ELR (cell line): ENCODE measurements at places on chromosomes 12 and 14.

DNA sequence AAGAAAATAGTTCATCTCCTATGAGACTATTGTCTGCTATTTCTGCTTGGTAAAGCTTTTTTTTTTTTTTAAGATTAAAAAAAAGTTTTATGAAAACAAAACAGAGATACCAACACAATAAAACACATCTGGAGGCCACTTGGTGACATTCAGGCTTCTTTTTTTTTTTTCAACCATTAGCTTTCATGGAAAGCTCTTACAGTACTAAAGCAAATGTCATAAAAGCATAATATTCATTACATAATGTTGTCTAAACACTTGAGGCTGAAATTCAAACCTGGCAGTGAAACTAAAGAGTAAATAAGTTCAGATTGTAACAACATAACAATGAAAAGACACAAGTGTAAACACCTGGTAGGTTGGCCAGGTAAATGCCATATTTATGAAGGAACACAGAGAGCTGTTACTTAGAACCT lies 14.7 kb downstream of the PRICKLE1 start:
- DNase-seq, result no peak

DNA sequence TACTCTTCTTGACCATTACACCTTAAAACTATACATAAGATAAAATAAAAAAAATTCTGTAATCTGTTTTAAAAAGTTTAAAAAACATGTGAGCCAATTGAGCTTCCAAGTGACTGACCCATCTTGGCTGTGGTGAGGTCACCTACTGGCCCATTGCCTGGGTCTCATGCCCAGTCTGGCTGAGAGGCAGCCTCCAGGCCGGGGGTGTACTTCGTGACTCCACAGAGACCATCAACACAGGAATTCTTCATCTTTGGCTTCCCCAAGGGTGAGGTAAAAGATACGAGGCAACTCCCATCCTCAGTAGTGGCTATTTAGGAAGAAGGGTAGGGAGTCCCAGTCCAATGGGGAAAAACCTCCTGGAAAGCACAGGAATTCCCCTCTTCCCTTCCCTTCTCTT lies 113.2 kb downstream of the APAF1 start:
- no peak for DNase-seq

GRCh38 chr12:132279184-132279889 lies 50.1 kb downstream of the GALNT9 start:
- DNase-seq, result no peak

DNA sequence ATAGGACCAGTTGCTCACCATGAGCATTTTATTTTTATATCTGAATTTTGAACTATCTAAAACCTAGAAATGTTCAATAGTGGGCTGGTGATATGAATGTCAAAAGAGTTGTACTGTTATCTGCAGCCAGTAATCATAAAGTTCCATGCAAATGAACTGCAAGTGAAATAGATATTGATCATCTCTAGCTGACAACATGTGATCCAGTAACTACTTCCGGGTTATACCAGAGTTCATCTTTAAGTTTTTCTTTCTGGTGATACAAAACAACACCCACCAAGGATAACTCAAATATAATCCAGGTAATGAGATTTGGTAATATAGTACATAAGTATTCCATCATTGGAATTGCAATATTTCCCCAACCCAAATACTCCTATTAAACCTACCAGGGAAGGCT lies 4.1 kb downstream of the IL26 start:
- no peak for DNase-seq

- no peak for DNase-seq
Measured at GRCh38 chr12:2177751-2178150, 125.0 kb downstream of the CACNA1C start.

DNA sequence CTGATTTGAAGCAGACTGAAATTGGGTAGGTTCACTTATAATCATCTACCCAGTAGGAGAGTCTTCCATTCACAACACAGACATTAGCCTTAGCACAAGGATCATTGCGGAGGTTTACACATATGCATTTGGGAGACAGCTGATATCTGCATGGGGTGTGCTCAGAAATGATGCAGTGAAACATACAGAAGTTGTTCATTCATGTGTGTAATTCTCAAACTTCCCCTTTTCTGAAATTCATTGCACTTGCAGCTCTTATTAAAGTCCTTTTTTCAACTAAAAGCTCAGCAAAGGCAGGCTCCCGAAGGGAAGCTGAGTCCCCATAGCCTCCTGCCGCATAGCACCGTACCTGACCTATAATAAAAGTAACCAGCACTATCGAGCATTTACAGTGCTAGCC lies 218.3 kb upstream of the CRY1 start:
- DNase-seq, result no peak

DNA sequence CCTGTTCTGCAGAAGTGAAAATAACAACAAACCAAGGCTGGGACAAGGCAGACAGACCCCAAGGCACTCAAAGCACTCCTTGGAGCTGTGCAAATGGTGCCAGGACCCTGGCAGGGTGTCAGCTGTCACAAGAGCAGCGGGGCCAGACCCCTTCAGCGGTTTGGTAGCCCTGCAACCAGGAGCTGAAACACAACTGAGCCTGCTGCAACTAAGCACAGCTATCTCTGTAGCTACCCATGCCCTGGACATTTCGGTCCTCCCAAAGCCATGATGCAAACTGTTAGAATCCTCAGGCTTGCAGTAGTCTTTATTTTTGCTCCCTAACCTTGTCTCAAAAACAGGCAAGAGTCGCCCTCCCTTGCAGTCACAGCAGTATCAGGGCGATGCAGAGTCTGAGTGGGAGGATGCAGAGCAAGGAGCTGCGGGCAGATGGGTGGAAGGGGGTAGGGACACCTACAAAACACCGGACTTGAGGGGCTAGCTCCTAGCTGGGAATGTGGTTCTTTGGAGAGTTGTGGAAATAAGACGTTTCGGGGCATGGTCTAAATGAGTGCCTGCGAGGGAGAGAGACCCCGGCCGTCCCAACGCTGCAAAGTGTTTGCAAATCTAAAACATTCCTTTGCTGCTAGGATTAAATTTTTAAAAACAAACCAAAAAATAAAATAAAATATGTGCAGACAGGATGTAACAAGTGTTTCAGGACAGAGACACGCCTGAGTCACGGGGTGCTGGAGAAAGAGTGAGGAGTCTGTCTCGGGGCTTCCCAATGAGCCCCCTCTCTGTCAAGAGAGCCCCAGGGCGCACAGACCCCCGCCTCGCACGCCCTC lies 1.0 kb downstream of the NUAK1 start:
- peak; percentile 45 for DNase-seq

GRCh38 chr12:27272373-27273028 lies 28.4 kb downstream of the STK38L start:
- no peak for DNase-seq

DNA sequence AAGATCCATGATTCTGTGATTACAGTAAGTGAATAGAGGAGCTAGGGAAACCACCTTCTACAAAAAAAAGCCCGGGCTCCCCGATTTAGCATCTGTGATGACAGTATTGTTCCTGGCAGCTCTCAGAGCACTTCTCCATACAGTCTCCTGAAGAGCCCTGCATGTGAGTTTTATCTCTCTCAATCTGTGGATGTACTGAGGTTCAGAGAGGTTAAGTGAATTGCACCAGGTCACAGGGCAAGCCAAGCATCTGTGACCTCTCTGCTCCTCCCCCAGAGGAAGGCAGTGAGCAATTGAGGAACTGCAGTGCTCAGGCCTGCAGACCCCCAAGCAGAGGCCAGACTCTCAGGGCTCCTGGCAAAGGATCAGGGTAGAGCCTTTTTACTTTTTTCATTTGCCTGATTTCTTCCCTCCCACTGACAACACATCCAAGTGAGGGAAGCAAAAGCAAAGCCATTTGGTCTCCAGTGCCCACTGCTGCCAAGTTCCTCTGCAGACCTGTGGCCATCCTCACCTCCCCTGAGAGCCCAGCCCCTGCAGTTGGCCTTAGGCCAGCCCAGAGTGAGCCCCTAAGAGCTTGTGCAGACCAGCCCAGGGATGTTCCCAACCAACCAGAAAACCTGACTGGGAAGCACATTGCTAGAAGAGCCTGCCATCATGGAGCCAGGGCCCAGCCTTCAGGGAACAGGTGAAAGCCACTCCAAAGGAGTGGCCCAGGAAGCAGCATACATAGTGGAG lies 47.6 kb upstream of the PNMA1 start:
- DNase-seq, result no peak

- DNase-seq, result no peak
Measured at GRCh38 chr14:65302571-65303189, 109.8 kb upstream of the FUT8 start.

- no peak for DNase-seq
Measured at GRCh38 chr12:93595351-93595750, 22.9 kb downstream of the SOCS2 start.

DNA sequence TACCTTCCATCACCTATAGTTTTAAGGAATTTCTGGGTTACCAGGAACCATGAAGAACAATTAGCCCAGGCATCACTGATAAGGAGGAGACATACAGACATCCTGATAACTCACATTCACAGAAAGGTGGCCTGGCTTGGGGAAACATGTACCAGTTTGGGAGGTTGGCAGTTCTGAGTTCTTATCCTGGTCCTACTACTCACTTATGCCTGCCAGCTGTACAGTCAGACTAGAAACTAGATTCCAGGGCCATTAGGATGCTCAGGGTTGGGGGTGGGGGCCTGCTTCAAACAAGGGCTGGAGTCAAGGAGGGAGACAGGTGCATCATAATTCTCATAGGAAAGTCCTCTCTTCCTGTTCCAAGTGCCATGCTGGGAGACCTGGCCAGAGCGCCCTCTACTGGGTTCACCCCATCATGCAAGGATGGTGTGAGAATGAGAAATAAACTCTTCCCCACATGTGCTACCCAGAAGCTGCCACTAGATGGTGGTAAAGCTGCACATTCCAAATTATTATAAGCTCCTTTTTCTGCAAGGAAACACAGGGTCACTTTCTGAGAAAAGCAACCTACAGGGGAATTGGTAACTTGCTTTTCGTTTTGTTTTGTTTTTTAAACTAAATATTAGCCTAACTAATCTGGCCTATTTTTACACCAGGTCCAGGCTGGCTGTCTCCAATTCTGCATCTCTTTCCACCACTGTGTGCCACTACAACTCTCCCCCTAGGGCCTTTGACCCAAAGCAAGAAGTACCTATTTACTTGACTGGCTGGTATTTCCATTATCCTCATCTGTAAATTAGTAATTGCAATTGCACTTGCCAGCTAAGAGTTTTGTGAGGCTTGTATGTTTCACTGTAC lies 14.5 kb downstream of the OAS2 start:
- DNase-seq, result peak; percentile 81

DNA sequence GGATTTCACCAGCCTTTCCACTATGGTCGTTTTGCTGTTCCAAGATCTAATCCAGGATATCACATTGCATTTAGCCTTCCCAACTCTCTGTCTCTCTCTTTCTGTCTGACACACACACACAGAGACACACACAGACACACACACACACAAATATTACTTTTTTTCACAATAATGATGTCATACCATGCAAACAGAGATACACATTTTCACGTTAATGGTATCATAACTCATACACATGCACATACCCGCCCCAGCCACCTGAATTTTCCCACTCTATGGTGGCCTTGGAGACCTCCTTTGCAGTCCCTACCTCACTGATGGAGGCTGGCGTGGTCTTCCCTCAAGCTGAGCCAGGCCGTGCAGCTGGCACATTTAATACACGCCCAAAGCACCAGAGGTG lies 7.2 kb upstream of the MYL2 start:
- DNase-seq, result no peak

DNA sequence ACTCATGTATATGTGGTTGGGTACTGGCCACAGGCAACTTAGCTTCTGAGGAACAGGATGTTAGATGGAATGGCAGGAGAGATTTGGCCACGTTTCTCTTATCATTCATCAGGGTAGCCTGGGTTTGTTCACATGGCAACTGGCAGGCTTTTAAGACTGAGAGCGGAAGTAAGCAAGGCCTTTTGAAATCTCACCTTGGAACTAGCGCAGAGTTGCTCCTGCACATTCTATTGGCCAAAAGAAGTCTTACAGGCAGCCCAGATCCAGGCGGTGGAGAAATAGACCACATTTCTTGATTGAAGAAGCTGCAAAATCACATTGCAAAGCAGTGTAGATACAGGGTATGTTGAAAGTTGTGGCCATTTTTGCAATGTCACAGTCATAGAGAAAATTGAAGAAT lies 3.7 kb downstream of the CLEC4A start:
- no peak for DNase-seq

DNA sequence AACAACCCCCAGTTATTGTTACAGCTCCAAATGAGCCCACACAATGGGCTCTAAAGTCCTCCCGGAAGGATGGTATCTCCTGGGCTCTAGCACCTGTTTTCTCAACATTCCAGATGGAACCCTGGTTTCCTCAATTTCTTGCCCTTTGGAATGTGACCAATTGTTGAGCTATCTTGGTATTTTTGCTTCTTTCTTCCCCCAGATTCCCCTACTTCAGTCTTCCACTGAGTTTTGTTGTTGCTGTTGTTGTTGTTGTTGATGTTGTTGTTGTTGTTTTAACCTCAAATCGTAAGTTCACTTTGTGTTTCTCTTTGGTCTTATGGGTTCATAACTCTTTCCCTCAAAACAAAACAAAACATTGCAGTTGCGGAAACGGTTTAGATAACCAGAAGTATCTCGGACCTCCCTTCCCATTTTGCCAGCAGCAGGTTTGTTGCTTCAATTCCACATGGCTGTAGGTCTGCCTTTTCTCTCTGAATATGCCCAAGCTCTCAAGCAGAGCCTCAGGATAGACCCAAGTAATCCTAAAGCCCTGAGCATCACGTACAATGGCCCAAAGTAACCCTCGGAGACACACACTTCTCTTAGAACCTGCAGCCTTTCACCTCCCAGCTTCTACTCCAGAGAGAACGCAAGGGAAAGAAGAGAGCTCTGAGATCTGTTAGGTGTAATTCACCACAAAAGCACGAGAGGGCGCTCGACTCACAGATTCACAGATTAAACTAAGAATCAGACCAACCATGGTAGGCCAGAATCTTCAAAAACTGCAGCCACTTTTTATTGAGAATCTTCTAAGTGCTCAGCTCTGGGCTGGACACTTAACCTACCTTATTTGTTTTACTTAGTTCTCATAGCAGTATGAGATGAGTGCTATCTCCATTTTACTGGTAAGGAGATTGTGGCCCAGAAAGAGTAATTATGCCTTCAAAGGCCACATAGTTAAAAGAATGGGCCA lies 1.0 kb upstream of the DDX23 start:
- peak; percentile 89 for DNase-seq

DNA sequence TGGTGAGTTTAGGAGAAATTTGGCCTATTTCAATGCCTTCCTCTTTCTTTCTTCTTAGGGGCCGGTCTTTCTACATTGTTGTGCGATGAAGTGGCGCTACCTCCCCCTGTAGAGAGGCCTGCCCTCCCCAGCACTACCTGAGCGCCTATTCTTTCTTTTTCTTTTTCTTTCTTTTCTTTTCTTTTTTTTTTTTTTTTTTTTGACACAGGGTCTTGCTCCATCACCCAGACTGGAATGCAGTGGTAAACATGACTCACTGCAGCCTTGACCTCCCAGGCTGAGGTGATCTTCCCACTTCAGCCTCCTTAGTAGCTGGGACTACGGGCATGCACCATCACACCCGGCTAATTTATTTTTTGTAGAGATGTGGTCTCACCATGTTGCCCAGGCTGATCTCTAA lies 136.1 kb upstream of the MAX start:
- peak; percentile 93 for DNase-seq

GRCh38 chr12:3303410-3304136 lies 187.4 kb upstream of the PRMT8 start:
- DNase-seq, result peak; percentile 33
